ENCODE measurements at places on chromosomes 7 and 10. TPM values are rescaled to one million over a fixed set of nuclear protein-coding genes. Genes with fewer than 3 reads are reported as not detected.

DNA sequence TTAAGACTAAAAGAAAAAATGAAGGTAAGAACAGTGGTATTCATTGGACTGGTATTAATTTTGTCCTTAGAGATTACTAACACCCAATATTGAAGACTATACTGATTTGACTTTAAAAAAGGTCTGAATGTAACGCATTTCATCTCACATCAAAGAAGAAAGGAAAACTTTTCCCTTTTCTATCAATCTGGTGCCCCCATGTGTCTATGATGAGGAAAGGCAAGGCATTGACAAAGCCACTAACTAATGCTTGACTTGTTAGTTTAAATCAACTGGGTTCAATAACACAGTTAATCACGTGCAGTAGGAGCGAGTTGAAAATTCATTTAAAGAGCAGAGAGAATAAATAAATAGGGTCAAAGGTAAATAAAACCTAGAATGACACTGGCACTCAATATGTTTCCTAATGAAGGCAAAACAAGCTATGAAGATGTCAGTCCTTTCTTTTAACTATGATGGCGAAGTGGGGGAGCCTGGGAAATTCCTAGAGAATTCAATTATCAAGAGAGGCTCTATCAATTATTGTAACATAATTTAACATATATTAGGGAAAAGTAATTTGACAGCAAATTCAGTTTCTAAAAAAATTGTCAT is 180.9 kb downstream of the ANK3 start:
- no peak for DNase-seq

Gene MCM10
- 2.4 TPM for total RNA-seq

GRCh38 chr7:150953061-150953997 is 24.8 kb downstream of the KCNH2 start:
- peak; percentile 33 for DNase-seq

GRCh38 chr7:155769701-155770100 is 42.6 kb downstream of the SHH start:
- peak; percentile 44 for DNase-seq

DNA sequence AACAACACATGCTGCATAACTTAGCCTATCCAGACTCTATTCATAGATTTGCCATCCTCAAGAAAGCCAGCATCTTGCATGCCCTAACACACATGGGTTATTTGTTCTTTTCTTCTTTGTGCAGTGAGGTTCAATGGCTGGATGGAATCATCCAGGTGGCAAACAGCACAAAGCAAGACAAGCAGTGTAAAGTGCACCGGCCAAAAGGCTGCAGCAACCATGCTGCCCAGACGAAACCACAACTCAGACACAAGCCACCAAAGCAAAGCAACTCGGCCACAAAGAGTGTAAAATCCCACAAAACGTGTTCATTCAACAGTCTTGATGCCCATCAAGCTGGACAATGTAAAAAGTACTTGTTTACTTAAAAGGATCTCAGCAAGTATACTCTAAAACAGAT is 76.9 kb downstream of the PIP4K2A start:
- DNase-seq: no peak

DNA sequence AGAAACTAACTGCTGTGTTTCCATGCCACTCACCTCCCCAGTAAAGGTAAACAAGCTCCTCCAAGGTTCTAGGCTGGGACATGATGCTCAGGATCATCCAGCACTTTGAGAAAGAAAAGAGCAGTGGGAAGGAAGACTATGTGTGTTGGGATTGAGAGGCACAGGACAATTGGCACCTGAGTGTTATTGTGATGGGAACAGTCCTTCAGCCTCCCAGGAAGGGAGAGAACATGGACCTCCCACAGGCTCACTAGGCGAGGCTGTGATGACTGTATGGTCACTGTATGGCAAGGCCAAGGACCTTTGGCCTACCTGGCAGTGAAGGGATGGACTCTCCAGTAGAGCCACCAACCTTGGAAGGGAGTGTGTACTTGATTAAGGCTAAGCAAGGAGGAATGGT is 123.2 kb upstream of the UNC5B start:
- DNase-seq: no peak

- no peak for DNase-seq
Measured at GRCh38 chr10:82148764-82149163, 273.8 kb downstream of the NRG3 start.

DNA sequence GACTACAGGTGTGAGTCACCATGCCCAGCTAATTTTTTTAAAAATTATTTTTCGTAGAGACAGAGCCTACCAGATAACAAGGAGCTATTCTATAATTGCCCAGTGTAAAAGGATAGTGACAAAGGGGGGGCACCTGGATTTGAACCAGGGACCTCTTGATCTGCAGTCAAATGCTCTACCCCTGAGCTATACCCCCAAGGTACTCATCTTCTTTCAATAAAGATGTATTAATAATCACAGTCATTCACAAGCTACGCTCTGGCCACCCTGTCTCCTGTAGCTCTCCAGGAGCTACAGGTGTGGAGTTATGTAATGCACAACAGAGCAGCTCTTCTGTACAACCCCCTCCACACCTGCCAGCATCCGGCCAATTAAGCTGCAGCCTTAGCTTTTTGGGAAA is 83.5 kb downstream of the ZNF777 start:
- no peak for DNase-seq

Gene ZNF239
- total RNA-seq: 27.3 TPM

Gene GIMAP5
- total RNA-seq: 3.7 TPM

DNA sequence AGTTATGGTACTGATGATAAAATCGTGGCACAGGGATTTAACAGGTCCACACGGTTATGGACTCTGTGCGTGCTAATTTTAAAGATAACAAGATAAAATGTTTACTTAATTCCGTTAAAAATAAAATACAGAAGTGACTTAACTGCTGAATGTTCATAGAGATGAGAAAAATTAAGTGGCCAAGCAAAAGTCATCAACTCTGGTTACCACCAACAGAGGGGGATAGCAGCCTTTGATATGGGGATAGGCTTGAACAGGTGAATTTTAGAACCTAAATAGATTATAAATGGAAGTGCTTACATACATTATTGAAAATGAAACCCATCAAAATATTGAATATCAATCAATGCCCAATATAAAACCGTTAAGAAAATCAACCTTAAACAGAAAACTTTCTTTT is 245.0 kb downstream of the WDR37 start:
- no peak for DNase-seq

DNA sequence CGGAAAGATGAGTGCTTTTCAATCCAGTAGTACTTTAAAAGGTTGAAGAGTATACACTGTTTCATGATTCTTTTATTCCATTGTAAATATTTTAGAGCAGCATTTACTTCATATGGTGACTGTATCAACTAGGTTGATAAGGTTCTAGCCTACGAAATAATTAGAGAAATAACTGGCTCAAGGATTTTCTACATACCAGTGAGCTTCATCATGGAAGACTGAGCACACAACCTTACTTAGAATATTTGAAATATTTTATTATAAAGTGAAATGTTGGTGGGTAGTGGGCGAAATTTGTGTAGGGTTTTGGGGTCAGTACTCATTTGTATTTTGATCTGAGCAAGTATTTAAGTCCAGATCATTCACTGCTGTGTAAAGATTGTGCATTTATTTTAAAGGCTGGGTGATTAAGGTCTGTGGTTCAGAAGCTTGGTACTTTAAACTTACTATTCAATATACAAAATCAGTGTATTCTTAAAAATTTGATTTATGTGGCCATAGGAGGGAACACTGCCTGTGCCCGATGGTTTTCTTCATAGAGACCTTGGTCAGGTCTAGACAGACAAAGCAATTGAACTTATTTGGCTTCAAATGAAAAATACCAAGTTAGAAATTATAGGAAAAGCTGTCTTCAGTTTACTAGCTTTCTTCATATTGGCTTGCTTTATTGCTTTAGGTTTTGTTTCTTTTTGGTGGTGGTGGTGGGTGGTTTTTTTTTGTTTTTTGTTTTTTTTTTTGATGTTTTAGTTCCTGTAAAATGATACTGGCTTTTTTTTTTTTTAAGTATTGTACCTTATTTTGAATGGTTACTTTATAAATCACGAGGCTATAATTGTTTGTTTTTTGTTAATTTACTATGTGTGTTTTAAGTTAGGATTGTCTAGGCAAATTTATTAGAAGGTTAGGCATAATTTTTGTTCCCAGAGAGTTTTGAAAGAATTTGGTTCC is 3.0 kb downstream of the KMT2E start:
- DNase-seq: no peak

DNA sequence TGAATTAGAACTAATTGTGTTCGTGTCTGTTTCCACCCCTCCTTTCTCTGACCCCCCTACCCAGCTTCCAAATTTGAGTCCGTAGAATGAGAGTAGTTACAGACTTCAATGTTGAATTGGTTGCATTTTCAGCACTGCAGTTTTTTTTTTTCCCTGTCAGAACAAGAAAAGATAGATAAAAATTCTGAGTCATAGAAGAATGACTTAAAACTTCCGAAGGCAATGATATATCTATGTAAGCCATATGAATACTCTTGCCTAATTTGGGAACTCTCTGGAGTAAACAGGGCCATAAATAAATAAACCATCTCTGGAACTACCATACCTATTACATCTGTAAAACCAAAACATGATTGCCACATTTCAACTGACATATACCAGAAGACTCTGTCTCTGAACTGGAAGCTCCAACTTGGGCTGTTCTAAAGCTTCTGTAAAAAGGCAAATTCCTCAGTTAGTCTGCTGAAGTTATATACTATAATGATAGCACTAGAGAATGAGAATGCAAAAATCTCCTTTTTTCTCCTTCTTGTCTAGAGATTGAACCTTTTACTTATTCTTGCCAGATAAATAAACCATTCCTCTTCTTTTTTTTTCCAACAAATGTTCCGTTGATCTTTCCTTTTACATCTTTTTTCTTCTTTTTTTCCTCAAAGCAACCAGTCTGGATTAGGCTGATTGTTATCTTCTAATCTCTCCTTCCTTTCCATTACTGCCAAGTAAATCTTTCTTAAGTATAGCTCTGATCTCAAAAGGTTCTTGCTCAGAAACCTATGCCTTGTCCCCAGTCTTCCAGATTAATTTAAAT is 23.5 kb downstream of the VCL start:
- no peak for DNase-seq

Data from frontal cortex (tissue), 4 donors.